ENCODE measurements at places on chromosomes 1 and 21. TPM values are rescaled to one million over a fixed set of nuclear protein-coding genes. Genes with fewer than 3 reads are reported as not detected.
A peak's percentile ranks its signal among the peaks of the same experiment; 100 is the strongest.

KIRREL1 gene
- not detected for total RNA-seq

APH1A gene
- total RNA-seq, result 128 TPM

- DNase-seq, result no peak
Observed at GRCh38 chr1:154481053-154481452, 21.0 kb upstream of the TDRD10 start.

DNA sequence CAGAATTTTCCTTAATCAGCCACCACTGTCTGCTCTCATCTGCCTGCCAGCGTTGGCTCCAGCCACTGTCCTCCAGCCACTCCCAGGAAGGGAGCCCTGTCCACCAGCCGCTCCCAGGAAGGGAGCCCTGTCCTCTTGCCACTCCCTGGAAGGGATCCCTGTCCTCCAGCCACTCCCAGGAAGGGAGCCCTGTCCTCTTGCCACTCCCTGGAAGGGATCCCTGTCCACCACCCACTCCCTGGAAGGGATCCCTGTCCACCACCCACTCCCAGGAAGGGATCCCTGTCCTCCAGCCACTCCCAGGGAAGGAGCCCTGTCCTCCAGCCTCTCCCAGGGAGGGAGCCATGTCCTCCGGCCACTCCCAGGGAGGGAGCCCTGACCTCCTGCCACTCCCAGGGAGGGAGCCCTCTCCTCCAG is 726.5 kb downstream of the PTPRU start:
- no peak for DNase-seq

DNA sequence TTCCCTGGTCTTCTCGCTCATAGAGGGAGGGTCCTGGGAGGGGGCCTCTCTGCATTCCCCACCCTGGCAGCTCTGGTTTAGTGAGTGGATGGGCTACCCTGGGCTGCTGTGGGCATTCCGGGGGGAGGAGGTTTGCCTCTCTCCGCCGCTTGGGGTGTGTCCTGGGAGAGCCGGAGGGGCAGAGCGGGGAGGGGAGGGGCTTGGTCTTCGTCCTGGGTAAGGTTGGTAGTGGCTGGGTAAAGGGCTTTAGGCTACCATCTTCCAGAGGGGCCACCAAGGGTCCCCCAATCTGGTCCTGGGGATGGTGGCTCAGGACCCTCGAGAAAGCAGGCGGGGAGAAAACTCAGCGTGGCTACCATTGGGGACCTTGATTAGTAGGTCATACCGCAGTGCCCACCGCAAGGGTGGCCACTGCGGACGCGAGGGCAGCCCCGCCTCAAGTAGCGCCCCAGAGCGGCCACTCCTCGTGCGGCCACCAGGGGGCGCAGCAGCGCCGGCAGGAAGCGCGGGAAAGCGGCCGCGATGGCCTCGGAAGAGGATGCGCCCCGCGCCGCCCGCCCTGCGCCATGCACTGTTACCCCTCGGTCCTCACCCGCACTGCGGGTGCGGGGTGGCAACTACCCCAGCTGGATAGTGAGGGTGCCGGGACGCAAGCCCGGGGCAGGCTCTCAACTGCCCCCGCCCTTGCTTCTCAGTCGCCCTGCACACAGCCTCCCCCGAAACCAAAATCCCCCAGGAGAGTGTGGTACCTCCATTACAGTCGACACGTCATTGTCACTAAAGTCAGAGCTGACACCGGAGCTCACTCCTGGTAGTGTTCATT is 44.1 kb upstream of the SLC25A33 start:
- peak; percentile 84 for DNase-seq

- no peak for DNase-seq
Observed at GRCh38 chr1:158055854-158056253, 62.4 kb downstream of the KIRREL1 start.

Data from activated T-cell treated with anti-CD3 and anti-CD28 coated beads, Interleukin-2, amount 50 U/mL, for 72 hours (primary cell).